ENCODE measurements at places on chromosomes 13 and 19. TPM values are rescaled to one million over a fixed set of nuclear protein-coding genes. Genes with fewer than 3 reads are reported as not detected.

GRCh38 chr13:36915896-36916640 lies 4.0 kb downstream of the SMAD9 start:
- DNase-seq, result no peak

Gene RNF17
- total RNA-seq, result not detected

Gene KLK8
- not detected for total RNA-seq

Gene CACNG7
- not detected for total RNA-seq

Gene PROZ
- not detected for total RNA-seq

Gene SIGLEC8
- not detected for total RNA-seq
